Hematopoietic multipotent progenitor cell (in vitro differentiated cells): ENCODE measurements at places on chromosomes 2 and 18. TPM values are rescaled to one million over a fixed set of nuclear protein-coding genes. Genes with fewer than 3 reads are reported as not detected.

DNA sequence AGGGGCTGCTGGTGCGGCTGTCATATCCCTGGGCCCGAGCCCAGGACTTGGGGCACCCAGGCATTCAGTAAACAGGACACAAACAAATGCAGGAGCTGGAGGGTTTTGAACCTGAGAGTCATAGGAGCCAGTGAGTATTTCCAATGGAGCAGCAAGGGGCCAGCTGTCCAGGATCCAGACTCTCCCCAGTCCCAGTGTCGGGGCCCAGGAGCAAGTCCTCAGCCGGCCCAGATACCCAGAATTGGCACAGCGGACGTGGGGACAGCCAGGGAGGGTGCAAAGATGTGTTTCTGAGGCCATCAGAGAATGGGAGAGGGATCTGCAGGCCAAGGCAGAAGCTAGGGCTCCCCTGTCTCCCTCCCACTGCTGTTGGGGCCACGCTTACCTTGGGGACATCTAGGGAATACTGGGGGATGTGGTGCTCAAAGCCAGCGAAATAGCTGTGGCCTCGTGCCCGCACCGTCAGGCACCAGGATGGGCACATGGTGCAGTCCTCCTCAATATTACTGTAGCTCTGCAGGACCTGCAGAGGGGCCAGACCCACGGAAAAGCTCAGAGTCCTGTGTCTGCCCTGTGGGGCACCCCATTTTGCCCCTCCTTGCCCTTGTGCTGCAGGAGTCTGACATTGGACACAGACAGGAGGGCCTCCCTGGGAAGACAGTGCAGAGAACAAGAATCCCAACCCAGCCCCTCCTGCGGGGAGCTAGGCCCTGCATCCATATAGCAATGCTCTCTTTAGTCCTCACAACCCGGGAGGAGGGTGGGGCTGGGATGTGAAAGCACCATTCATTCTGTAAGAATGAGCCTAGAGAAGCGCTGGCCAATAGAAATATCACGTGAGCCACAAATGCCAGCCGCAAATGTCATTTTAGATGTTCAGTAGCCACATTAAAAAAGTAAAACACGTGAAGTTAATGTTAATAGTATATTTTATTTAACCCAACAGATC lies 15.4 kb downstream of the CFAP65 start:
- no peak for DNase-seq

GRCh38 chr2:218366621-218367414 lies 10.2 kb downstream of the CATIP start:
- DNase-seq = no peak

SATB2 gene
- total RNA-seq = not detected

GRCh38 chr18:5315838-5316237 lies 20.3 kb upstream of the ZBTB14 start:
- no peak for DNase-seq

CRYBA2 gene
- not detected for total RNA-seq

GRCh38 chr2:26173776-26174482 lies 1.0 kb downstream of the GAREM2 start:
- no peak for DNase-seq

DNA sequence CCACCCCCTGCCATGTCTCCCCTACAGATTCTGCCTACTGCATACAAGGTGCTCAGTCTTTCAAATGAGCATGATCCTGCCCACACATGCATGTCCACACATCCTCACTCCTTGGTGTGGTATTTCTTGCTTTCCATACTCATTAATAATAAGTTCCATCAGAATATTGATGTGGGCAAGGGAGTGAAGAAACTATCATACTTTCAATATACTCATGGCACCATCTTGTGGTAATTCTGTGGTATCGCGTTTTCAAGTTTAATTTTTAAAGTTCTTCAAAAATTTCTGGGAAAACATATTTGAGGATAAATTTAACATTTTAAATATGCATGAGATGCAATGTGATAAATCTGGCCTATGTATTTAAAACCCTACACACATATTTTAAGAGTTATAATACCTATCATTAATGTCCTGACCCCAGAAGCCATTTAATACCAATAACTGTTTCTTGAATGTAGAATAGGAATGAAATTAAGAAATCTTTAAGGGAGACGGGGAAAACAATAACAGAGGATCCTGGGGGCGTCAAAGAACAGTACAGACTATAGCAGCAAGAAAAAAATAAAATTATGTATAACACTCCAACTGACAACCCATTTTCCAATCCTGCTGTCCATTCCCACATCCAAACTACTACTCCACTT lies 110.1 kb downstream of the ZNF385B start:
- peak; percentile 3 for DNase-seq

DNA sequence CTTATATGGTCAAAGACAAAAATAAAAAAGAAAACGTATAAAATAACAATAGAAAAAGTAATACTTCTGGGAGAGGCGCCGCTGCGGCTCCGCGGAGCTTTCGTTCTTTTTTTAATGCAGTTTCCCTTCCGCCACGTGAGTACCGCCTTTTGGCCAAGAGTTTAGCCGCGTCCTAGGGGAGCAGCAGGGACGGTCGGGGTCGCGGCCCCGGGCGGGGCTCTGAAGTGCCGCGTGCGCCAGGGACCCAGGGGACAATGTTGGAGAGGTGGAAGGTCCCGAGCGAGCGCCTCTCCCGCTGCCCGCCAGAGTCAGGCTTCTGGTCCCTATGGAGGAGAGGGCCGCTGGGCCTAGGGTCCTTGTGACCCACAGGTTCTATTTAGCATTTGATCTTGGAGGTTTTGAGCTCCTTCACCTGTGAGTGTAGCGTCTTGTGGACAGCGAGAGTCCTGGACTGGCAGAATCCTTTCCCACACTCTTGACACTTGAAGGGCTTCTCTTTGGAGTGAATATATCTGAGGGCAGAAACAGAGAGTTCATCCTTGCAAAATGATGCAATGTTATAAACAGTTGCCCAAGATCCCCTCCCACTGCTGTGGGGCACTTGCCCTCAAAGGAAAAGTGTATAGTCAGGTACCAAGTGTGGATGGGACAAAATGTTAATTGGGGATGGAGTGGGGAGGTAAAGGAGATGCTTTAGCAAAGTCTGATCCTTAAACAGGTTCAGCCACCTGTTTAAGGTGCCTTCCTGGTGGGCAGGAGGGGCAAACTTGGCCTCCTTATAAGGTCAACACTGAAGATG lies 6.3 kb downstream of the OSR1 start:
- no peak for DNase-seq

DNA sequence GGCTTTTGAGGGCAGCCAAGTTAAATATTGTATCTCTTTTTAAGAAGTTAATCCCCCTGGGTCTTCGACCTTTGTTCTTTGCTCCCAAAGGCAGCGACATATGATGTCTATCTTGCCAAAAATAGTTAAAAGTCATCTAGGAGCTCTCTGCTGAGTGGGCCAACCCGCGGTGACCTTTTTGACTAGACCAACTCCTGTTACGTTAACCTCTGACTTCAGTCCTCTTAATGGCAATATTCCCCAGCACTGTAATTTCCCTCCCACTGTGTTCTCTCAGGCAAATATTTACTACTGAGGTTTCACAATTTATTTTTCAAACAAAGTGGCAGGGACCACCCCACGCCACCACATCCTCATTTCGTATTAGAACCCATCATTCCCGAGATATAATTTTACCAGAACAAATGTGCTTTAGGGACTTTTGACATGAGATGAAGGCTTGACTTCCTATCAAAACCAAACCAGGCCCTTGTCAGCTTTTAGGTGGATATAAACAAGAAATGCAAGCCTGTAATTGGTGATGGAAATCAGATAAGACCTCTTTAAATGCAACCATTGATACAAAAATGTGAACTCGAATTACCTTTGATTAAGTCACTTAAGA lies 764.7 kb downstream of the SATB2 start:
- no peak for DNase-seq

GRCh38 chr2:236516708-236517107 lies 52.9 kb upstream of the ACKR3 start:
- DNase-seq = no peak

GRCh38 chr2:174444761-174445160 lies 42.1 kb downstream of the GPR155 start:
- no peak for DNase-seq

MARS2 gene
- 9.2 TPM for total RNA-seq

DNA sequence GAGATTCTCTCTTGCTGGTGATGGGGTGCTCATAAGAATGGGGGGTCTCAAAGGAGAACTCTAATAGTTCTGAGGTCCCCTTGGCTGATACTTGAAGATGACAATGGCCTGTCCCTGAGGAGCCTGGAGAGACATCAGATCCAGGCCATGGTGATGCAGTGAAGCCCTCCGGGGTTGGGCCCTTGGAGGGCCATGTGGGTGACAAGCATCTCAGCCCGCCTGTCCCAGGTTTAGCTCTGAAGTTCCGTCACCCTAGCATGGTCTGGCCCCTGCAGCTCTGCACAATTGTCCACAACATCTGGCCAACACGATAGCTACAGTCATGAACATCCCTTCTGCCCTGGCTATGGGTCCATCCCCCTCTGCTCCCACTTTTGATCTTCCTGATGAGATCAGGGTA lies 202.8 kb upstream of the HS6ST1 start:
- DNase-seq = no peak

DNA sequence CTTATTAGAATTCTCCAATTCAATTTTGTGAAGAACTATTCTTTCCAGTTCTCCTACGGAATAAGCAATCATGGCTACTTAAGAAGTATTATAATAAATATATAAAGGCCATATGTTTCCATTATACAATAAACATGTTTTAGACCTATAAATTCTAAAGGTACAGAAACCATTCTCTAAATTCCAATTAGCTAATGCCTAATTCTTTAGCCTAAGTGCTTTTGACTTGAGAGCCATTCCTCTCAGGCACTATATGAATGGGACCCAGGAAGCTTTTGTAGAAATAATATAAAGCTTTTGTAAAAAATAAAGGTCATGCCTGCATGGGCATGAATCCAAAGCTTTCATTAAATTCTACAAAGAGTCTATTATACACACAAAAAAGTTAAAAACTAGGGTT lies 161.0 kb upstream of the UNC80 start:
- DNase-seq = no peak

SLC20A1 gene
- 32.9 TPM for total RNA-seq

NLRC4 gene
- total RNA-seq = 0.27 TPM

- DNase-seq = no peak
Measured at GRCh38 chr2:133045787-133046186, 375.8 kb upstream of the LYPD1 start.

DNA sequence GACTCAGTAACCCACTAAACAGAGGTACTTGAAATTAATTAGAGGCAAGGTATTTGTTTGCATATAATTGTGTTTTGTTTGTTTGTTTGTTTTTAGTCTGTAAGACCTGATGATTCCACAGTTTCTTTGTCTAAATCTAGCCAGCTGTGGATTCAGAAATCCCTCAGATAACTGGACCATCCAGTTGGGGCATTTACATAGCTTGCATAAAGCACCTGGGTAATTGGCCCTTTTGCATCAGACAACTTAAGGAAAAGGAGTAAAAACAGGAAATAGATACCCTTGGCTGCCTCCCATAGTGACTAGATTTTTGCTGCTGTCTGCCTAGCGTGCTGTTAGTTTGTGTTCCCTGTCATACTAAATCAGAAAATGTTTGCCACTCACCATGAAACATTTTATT lies 46.6 kb upstream of the XIRP2 start:
- no peak for DNase-seq

- no peak for DNase-seq
Measured at GRCh38 chr2:112081262-112081661, 26.2 kb downstream of the TMEM87B start.

LRATD1 gene
- under 0.01 TPM for total RNA-seq

- peak; percentile 83 for DNase-seq
Measured at GRCh38 chr2:158034198-158034866, 67.3 kb upstream of the UPP2 start.

- DNase-seq = no peak
Measured at GRCh38 chr2:55618025-55618274, 528 bp upstream of the PPP4R3B start.

DHRS9 gene
- 1.9 TPM for total RNA-seq

POU3F3 gene
- total RNA-seq = not detected

RAB31 gene
- total RNA-seq = 1.9 TPM

DNA sequence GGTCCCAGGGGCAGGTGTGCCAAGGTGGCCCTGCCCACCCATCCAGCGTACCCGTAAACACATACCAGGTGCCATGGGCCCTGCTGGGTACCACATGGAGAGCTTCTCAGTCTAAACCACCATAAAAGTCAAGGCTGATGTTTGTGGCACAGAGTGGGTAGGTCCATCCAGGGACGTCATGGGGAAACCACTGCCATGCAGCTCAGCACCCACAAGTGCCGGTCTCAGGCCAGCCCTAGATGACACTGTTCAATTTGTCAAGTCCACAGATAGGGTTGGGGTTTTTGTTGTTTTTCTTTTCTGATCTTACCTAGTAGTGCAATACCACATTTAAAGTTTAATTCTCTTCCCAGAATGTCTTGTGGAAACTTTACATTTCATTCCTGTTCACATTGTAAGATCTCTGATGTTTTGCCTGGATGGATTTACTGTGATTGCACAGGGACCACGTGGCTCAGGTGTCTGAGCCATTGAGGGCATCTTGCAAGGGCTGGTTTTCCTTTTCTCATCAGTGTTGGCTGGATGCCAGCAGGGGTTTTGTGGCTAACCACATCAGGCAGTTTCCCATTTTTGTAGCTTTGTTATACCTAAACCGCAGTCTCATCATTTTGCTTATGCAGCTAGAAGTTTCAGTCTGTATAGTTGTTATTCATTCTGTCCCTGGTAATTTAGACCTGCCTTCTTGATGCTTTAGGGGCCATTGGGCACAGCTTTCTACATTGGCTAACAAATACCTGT lies 64.7 kb downstream of the STK25 start:
- DNase-seq = peak; percentile 80

ANKZF1 gene
- 38.5 TPM for total RNA-seq

DNA sequence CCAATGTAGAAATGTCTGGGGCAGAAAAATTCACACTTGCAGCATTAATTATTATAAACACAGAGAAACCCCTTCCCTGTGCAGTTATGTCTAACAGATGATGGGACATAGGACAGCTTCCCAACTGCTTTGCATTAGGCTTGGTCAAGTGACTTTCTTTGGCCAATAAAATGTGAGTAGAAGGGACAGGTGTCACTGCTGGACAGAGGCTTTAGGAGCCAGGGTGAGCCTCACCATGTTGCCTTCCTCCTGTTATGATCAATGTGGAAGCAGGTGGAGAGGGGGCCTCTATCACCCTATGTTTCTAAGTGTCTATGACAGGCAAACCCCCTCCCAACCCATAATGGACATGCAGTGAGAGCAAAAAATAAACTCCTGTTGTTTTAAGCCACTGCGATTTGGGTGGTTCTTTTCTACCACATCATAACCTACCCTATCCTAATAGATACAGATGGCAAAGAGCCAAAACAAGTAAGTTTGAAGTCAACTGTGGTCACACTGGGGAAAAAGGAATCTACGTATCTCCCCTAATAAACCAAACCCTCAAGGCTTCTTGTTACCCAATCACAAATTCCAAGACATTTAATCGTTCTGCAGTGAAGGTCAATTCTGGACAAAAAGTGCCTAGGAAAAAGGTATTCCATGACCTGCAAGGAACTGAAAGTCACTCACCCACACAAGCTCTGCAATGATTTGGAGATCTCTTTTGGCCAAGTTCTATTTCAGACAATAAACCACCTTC lies 28.6 kb upstream of the POU3F3 start:
- DNase-seq = no peak

DNA sequence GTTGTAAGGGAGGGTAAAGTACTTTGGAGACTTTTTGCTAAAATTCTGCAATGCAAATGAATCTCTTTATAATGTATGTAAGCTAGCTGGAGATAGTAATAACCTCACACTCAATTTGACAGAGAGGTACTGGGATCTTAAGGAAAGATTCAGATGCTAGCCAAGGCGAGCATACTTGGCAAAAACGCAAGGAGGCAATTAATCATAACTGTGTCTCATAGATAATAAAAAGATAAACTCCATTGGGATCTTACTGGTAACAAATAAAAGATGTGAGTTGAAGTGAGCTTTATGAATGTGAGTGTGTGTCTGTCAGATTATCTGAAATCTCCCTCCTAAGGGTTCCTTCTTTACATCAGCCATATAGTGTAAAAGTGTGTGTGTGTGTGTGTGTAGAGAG lies 533.0 kb downstream of the TMX3 start:
- DNase-seq = no peak

TBR1 gene
- under 0.01 TPM for total RNA-seq
